Activated CD8-positive, alpha-beta memory T cell treated with anti-CD3 and anti-CD28 coated beads, Interleukin-2, amount 50 U/mL, for 48 hours (primary cell): ENCODE measurements at places on chromosomes 6 and 20.

GRCh38 chr6:90197854-90198496, 98.7 kb downstream of the BACH2 start:
- DNase-seq = no peak

GRCh38 chr20:61638802-61639585, 386.9 kb downstream of the CDH4 start:
- no peak for DNase-seq

GRCh38 chr6:2111162-2111677, 134.2 kb downstream of the GMDS start:
- no peak for DNase-seq

GRCh38 chr20:44279228-44279627, 31.8 kb downstream of the FITM2 start:
- no peak for DNase-seq

GRCh38 chr20:37914672-37915433, 11.9 kb downstream of the VSTM2L start:
- no peak for DNase-seq

DNA sequence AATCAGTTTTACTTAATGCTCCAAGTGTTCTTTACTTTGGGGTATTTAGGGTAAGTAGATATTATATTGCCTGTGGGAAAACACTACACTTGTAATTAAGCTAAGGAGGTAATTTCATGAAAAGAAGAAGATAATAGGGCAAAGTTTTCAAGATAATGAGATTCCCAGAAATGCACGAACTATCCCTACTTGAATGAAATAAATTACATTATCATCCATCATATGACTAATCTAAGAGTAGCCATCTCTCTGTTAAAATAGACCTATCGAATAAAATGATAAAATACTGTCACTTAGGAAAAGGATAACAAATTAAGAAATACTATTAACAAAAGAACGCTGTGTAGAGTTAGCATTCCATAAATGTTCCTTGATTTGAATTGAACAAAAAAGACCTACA, 135.1 kb upstream of the HDAC2 start:
- no peak for DNase-seq

DNA sequence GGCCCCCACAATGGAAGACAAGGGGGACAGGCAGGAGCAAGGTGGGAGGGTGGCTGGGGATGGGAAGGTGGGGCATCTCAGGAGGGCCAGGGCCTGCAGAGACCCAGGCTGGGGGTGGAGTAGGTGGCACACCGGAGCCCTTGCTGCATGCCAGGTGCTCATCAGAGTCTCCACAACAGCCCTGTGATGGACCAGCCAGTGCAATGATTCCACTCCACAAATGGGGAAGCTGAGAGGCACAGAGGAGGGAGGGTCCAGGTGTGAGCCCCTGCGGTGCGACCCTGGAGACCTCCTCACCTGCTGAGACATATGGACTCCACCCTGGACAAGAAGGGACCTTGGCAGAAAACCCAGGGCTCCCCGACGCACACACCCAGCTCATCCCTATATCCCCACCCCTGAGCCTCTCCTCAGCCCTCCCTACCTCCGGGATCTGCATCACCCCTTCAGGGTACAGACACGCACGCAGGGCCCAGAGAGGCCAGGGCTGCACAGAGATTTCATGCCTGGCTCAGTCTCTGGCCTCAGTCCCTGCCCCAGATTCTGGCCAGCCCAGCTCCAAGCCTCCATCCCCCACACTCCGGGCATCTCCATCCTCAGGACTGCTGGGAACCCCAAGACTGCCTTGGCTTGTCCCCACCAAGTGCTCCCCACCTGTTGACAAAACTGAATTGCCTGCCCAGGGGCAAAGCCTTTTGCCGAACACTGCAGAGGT, 7.1 kb upstream of the GRM4 start:
- no peak for DNase-seq

DNA sequence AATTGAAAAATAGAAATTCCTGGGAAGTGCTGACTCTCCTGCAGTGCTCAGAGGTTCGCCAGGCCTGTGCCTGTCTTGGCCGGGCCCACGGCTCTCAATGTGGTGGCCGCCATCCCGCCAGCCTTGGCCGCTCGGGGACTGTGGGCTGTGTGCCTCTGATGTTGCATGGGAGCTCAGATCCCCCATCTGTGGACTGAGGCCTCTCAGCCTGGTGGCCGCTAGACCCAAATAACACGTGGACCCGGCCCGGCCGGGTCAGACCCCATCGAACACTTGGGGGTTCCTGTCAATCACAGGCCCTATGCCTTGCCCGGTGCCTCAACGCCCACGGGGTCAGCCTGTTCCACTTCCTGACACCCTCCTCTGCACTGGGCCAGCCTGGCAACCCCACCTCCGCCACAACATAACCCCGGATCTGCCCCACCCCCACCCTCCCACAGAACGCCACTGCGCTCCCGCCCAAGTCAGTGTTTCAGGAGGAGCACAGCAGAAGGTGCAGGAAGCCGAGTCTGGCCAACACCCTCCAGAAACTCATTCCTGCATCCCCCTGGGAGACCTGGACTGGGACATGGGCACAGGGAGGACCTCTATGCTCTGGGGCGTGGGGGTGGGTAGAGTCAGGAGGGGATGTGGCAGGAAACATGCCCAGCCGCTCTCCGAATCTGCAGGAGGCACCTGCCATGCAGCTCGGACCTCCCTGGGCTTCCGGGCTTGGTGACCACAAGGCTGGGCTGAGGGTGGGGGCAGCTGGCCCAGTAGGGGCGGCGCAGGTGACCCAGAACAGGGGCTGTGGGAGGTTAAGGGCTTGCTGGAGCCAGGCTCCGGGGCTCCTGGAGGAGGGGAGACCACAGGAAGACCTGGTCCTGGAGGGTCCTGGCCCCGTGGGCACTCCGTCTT, 98.7 kb upstream of the BHLHE23 start:
- no peak for DNase-seq

DNA sequence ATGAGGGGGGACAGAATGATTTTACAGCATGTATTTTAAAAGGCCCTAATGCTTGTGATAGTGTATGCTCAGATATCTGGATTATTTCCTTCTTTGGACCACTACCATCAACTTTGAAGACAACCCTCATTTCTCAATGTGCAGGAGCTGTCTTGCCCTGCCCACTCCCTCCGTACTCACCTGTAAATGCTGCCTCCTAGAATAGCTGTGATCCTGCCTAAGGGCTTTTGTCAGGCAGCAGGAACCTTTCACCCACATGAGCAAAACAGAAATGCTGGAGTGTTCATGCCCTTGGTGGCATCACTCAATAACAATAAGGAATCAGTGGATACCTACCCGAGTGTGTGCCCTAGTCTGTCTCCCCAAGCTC, 723.6 kb upstream of the FLRT3 start:
- no peak for DNase-seq

GRCh38 chr6:6882592-6882991, 225.2 kb upstream of the RREB1 start:
- no peak for DNase-seq

DNA sequence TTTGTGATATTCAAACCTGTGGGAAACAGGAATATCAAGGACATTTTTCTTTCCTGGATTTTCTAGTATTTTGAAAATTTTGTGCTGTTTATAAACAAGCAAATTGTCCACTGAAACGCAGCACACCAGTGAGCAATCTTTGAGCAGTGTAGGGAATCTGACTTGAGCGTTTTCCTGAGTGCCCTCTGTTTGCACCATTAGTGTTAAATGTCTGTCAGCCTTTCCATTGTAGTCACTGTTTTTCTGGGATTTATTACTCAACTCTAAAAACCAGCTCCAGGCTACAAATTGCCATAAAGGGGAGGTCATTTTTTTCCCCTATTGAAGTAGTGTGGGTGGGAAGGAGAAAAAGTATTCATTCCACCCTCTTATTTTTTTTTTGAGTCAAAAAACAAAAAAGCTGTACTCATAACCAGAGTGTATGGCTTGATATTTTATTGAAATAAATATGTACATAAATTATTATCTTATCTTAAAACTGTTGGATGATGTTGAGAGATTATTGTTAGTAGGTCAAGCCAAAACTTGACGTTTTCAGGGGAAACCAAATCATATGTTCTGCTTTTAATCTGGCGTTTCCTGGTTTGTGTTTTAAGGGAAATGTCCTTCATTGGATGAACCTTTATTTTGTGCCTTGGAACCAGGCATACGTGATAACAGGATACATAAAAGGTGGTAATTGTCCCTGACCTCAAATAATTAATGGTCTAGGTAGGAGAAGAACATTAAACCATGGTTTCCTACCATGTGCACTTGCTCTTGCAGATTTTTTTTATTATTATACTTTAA, 51.8 kb downstream of the TSHZ2 start:
- no peak for DNase-seq

- DNase-seq = no peak
Measured at GRCh38 chr6:166563200-166563599, 23.3 kb downstream of the RAMACL start.

DNA sequence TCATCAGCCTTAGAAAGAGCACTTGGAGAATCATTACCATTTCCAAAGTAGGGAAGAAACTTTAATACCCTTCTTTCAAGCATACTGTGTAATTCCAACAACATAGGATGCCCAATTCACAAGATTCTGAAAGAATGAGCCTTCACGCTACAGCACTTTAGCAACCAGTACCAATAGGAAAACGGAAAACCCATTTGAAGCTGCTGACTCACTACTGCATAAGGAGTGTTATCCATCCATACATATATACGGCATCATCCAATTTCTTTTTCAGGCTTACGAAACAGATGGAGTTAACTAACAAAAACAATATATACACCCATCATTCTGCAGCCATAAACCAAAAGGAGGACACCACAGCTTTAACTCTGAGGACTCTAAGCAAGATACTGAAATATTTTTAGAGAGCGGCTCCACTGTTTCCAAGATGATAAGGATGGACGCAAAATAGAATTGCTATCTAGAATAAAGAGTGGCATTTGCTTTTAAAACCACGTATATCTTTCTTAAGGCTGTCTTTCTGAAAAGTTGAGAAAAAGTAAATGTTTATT, 24.9 kb downstream of the FYN start:
- no peak for DNase-seq

DNA sequence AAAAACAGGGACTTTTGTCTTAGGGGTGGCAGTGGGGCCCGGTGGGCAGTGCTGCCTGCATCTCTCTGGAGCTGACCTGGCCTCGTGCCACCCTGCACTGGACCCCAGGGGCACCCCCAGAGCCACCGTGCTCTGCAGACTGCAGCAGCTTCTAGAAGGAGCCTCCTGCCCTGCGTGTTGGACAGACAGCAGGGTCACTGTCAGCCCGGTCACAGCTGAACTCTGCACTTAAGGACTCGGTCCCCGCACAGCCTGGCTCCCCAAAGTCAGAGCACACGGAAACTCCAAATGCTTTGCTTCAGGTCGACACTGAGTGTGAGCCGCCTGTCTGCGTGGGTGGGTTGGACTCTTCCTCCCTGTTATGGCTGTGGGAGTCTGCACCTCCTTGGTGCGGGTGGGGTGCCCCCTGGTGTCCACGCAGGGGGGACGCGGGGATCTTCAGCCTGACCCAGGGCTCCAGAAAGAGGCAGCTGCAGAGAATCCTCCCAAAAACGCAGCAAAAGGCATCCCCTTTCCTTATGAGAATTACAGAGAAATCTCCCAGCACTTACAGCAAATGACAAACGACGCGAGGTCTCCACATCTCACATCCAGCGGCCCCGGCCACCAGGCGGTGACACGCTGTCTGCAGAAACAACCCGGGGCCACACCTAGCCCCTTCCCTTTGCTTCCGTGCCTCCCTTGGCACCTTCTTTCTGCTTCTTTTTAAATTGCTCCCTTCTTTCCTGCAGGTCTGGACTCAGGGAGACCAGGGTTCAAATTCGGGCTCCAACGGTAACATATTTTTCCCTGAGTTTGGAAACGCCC, 36.3 kb upstream of the DACT2 start:
- peak; percentile 61 for DNase-seq

DNA sequence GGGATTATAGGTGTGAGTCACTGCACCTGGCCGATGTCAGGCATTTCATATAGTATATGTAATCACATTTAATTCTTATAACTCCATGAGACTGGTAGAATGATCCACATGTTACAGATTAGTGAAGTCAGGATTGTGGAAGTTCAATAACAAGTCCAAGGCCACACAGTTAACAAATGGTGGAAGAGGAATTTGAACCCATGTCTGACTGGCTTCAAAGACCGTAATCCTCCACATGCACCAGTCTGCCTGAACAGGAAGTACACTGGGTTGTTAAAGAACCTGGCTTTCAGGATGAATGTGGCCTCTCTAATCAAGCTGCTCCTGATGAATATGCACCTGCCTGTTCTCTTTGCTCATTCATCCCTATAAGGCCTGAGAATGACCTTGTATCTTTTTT, 122.0 kb upstream of the HDAC2 start:
- no peak for DNase-seq

DNA sequence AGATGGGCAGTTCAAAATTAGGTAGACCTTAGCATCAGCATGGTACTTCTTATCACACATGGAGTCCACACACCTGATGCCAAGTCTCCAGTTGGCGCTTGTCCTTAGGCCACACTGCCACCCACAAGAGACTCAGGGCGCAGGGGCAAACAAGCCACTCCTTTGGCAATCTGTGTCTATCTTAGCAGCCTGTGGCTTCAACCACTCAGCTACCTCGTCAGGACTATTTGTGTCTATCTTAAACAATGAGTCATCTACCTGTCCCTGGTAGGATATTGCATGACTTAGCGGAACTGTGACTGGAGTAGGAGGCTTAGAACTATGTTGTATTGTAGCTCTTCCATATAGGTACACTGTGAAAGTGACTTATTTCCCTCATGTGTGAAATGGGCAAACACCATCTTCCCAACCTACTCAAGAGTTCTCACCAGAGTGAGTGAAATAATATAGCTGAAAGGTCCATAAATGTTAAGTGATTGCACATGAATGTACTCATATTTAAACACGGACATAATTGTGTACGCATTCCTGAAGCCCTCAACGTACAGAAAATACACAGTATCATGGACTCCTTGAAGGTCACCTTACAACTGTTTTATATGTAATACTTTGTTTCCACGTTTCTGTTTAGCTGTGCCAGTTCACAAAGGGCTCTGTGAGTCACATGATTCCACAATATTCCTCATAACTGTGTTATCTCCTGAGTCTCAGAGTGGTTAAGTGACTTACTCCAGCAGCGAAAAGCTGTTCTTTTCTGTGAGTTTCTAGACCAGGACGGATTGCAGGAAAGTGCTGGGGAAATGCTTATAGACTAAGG, 1.6 kb downstream of the TRIM27 start:
- no peak for DNase-seq

DNA sequence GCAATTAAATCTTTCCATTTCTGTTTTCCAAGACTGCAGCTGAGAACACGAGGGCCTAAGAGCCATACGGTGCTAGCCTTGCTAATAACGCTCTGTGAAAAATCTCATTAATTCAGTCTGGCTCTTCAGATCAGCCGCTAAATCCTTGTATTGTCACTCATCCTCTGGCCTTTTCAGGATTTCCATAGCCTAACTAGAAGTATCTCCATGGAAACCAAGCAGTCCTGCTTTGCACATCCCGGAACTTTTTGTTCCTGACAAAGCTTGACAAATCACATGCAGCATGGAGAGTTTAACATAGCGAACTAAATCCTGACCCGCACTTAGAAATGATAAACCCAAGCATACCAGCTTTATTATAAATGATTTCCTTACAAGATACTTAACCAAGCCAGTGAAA, 383.7 kb downstream of the CD83 start:
- no peak for DNase-seq
